ENCODE measurements at places on chromosomes 4 and X. TPM values are rescaled to one million over a fixed set of nuclear protein-coding genes. Genes with fewer than 3 reads are reported as not detected.
A peak's percentile ranks its signal among the peaks of the same experiment; 100 is the strongest.

DNA sequence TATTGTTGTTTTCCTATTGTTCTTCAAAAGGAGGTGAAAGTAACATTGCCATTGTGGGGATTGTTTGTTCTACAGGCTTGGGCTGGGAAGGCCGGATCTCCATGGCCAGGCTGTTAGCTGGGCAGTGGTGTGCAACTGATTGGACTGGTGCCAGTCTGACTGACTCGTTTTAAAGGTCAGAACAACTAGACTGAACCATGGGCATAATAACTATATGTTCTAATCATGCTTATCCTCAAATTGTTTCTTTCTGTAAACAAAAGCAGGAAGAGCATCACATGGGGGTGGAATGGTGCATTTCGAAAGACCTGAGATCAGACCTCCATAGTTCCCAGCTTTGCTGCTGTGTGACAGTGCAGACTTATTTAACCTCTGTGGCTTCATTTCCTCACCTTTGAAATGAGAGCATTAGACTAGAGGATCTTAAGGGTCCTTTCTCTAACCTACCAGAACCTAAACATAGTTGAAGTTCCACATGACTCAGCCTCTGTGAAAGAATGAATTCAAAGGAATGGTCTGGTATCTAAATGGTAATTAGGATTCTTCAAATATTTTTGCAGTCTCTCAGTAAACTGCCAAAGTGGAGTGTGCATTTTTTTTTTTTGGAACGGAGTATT lies 66.7 kb upstream of the PGRMC2 start:
- no peak for ATAC-seq

DNA sequence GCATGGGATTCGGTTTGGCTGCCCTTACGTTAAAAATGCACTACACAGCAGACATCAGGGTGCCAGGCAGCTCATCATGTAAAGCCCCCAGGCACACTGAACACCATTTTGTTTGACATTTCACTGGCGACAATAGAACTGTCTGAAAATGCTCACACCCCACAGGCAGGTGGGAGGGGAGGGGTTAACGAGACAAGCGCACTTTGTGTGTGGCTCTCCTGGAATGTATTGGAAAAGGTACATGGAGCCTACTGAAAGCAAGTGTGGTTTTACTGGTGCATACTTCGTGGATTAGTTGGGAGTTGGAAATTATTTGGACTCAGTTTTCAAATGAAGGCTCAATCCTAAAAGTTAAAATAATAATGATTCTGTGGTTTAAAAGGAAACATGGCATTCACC lies 31.6 kb upstream of the PPARGC1A start:
- ATAC-seq = no peak

Gene SEPTIN6
- 5.1 TPM for total RNA-seq

- ATAC-seq = no peak
Observed at GRCh38 chr4:48058617-48059530, 42.3 kb downstream of the NIPAL1 start.

DNA sequence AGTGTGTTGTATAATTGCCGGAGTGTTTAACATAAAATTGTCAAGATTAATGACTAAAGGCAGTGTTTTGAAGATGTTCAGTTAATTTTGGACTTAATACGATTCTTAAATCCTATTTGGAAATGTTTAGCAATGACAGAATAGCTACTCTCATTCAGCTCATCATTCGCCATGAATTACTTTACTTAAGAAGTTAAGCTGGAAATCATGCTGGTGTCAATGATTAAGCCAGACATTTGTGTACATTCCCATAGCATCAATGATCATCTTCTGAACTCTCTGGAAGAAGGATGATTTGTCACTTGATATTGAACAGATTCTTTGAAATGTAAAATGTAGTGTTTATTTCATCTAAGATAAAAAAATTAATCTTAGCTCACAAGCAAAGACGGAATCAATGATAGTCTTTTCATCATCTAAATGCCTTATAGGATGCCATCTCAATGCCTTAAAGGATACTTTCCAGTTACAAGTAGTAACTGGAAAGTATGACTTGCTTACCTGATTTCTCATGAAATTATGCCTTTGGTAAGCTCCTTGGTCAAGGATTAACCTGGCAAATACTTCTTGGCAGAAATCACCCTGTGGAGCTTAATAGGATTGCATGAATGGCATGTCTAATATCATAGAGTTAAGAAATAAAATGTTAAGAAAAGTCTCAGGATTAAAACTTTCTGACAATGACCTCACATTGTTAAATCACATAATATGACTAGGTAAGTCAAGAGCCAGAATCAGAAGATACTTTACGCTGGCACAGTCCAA lies 515.5 kb upstream of the AGA start:
- no peak for ATAC-seq

DNA sequence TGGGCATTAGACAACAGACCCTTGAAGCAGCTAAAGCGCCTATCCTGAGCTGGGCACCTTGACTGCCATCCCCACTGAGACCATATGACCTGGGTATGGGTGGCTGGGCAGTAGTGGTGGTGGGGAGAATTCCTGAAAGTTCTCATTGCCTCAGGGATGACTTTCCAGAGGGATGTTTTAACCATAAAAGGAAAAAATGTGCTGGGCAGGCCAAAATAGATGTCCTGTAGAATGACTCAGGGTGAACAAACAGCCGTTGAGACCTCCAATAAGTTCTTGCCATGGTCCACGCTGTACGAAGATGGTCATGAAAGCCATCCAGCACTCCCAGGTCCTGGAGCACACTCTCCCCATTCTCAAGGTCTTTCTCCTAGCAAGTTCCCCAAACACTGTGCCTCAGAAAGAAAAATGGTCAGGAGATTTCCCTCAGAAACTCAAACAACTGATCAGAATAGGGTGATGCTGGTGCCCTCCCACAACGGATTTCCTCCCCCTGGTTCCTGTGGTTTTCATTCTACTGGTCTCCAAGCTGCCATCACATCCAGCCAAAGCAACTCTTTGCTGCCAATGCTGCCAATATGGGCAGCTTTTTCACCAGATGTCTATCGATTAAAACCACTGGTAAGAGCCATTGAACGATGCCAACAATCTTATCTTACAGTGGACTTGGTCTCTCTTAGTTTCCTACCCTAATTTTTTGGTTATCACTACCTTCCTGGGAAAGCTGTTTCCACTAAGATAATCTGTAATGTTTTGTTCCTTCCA lies 11.2 kb downstream of the CDKN2AIP start:
- no peak for ATAC-seq

DNA sequence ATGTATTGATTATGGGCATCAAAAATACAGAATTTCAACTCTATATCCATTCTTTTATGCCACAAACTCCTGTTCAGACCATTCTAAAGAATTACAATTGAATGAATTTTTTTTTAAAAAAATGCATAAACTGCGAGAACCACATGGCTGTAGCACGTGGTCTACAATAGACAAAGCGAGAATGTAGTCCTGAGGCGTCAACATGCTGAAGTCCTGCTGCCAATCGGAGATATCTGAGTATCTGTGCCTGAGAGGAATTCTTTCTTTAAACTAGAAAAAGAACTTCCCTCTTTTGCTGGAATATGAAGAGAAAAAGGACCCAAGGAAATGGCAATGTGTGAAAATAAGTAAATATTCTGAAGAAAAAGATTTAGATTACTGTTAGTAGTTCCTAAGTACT lies 105.7 kb downstream of the CDS1 start:
- ATAC-seq = no peak

Gene MAGEA1
- total RNA-seq = not detected

DNA sequence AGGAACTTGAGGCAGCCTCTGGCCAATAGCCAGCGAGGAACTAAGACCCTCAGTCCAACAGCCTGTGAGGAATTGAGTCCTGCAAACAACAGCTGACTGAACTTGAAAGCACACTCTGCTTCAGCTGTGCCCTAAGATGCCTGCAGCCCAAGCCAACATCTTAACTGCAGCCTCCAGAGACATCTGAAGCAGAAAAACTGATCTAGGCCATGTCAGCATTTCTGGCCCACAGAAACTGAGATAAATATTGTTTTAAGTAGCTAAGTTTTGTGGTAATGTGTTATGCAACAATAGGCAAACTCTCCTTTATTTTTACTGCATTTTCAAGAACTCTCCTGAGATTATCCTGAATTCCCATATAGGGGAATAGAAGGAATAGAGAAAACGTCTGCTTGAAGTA lies 24.4 kb upstream of the PIGA start:
- no peak for ATAC-seq

DNA sequence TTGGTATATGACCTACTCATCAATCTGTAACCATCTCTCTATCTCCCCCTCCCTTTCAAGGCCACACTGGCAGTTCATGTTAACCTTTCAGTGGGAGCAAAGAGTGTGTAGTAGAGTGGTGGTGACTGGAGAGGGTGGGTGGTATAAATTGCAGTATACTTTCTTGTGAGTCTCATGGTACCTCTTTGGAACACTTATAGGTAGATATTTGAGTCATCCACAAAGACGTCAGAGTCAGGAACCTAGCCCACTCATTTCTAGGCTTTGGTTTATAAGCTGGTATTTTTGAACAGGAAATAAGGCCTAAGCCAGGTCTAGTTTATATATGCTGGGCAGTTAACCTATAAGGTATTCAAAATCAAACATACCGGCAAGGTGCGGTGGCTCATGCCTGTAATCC lies 36.3 kb downstream of the RLIM start:
- no peak for ATAC-seq

DNA sequence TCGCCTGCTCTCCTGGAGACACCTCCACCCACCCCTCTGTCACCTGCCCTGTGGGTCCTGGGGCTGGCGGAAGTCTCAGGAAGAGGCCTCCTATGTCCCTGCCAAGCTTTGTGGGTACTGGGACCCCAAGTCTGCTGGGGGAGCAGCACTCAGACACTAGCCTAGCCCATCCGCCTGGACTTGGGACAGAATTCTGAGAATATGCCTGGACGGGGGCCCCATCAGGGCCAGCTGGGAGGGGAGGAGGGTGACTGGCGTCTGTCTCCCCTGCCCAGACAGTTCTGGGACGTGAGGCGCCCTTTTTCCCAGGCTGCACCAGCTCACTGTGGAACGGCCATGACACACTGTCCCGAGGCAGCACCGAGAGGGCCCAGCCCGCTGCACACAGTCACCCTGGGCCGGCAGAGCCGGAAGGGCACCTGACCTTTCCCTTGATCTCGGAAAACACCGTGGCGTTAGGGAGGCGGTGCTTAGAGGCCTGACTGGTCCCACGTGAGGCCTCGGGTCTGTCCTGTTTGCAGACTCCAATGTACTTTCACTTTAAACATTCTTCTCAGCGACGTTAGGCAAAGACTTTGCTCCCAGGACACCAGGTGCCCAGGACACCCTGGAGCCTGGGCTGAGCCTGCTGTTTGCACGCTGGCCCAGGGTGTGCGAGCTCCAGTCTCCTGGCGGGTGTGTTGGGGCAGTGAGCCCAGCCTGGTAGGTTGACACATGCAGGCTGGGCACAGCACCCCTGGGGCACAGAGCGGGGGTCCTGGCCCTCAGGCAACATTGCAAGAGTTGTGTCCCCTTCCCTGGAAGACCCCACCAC lies 700 bp downstream of the SLC26A1 start:
- ATAC-seq = peak; percentile 57

Data from esophagus mucosa (tissue), 1 donor.